ENCODE measurements at places on chromosomes 7 and 10.
A peak's percentile ranks its signal among the peaks of the same experiment; 100 is the strongest.

DNA sequence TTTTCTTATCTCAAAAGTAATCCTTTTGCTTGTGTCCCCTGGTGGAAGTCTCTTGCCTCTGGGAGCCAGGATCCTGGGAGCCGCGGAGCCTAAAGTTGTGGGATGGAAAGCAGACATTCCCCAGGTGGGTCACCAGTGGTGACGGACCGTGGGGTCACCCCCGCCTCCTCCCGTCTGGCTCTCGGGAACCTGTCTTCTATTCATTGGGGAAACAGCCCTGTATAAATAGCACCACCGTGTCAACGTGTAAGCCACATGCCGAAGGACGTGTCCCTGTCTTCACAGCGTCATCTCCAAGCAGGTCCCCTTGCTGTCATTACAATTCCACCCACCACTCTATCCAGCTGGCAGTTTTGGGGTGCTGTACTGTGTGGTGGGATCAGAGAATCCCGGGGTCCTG is 87.5 kb downstream of the ELFN1 start:
- no peak for DNase-seq

DNA sequence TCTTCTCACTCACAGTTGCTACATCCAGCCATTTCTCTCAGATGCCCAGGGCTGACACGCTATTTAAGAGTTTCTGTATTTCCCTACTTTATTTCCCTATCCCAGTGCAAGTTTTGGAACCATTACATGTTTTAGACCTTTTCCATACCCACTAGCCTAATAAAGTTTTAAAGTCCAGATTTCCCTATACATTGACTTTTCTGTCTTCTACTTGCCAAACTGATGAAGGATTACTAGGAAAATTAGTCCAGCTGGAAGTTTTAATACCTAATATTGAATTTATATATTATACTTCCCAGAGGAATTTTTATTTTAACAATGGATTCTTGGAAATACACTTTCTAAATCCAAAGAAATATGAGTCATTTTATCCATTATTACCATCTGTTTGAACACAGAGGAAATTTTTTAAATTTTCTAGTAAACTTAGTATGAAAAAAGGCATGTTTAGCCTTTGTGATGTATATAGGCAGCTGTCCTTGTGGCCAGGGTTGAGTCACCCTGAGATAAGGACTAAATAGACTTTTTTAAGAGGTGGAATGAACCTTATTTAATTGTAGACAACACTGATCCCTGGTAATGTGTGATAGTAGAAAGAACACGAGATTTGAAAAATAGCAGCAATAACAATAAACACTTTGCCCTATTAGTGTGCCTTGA is 205.0 kb downstream of the TFEC start:
- DNase-seq = no peak

DNA sequence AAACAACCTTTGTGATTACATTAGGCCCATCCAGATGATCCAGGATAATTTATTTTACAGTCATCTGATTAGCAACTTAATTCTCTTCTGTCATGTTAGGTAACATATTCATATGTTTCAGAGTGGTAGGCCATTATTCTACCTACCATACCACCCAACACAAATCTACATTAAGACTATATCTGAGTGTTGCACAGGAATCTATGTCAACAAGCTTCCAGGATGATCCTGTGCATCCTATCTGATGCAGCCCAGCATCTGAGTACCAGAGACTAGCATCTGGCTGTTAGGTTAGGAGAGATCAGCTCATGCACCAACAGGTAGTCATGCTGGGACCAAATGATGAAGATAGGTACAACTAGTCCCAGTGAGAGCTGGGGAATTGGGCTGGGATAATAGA is 1.3 kb upstream of the DDX56 start:
- no peak for DNase-seq

DNA sequence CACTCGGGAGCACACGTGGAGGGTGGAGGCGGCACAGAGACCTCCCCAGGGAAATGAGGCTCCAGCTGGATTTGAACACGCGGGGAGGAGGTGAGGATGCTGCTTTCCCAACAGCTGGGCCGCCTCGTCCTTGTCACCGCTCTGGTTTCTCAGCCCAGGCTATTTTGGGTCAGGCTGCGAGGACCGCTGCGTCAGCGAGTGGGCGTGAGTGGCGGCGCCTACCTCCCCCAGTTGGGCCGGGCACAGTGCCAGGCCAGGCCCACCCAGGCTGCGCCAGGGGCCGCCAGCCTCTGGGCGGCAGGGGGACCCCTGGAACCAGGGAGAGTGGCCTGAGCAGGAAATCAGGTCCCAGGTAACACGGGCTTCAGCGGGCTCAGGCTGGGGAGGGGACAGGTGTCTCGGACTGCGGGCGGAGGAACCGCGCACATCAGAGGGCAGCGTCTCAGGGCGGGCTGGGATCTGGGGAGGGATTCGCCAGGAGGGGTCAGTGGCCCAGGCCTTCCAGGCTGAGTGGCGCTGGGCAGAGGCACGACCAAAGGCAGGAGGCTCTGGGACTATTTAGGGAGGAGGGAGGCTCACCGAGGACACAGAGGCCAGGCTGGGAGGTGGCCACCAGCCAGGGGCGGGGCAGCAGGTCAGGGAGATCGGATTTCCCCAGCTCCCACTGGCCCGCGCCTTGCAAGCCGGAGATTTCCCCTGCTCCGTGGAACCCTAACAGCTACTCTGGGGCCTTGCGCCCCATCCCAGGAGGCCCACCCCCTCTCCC is 125.2 kb upstream of the RET start:
- no peak for DNase-seq

- no peak for DNase-seq
Measured at GRCh38 chr7:132292803-132293202, 283.5 kb downstream of the PLXNA4 start.

DNA sequence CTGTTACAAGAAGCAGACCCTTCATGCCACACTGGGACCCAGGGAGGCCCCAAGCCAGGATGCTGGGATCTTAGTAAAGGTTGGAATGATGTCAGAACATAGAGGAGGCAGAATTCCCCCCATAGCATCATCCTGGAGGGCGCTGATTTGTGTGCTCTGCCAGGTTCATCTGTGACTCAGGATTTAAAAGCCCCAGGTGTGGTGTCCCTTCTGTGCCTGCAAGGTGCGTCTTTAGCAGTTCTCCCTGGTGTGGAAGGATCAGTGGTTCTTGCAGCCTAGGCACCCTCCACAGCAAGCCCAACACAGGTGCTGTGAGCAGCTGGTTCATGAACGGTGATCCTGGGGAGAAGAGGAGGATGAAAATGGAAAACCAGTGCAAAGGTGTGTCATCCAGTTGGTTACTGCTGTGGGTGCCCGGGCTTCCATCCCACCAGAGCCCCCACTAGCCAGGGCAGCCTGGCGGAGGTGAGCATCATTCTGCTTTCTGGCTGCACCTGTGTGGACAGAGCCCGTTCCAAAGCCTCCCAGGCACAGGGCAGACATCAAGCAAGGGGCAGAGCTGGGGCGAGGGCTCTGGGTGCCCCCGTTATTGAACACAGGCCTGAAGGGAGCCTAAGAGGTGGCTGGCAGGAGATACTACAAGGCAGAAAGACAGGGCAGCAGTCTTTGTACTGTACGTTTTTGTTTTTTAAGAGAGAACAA is 49.5 kb downstream of the IKZF1 start:
- no peak for DNase-seq

DNA sequence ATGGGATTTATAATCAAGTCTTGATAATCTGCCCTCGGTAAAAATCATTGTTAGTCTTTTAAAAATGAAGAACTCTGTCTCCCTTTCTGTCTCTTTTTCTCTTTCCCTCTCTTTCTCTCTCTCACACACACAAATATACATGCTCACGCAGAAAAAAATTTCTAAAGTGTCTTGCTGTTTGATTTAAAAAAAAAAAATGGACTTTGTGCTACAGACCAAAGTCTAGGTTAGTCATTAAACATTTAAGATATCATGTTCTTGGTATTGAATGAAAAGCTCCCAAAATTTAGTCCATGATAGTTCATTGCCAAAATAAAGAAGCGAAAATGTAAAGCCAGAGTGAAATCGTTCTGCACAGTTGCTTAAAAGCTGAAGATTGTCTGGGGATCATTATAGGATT is 665.8 kb downstream of the SORCS1 start:
- no peak for DNase-seq

GRCh38 chr7:128739990-128740682 is 977 bp downstream of the CALU start:
- DNase-seq = no peak

- no peak for DNase-seq
Measured at GRCh38 chr7:92872701-92873100, 36.3 kb upstream of the CDK6 start.

GRCh38 chr10:109957092-109957797 is 33.9 kb upstream of the XPNPEP1 start:
- peak; percentile 37 for DNase-seq

DNA sequence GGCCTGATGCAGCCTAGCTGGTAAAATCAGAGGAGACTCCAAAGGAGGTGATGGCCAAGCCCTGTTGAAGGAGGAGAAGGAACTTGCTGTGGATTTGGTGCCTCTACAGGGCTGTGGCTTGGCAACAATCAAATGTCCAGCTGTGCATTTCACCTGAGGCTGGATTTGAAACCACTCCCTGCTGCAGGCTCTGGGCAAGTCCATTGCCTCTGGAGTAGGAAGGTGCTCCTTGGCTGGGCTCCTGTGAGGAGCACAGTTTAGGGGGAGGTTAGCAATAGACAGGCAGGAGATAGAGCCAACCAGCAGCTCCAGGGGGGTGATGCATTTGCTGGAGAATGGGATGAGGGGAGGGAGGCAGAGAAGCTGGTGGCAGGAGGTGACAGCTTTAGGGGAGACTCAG is 26.5 kb downstream of the CDH23 start:
- DNase-seq = no peak

DNA sequence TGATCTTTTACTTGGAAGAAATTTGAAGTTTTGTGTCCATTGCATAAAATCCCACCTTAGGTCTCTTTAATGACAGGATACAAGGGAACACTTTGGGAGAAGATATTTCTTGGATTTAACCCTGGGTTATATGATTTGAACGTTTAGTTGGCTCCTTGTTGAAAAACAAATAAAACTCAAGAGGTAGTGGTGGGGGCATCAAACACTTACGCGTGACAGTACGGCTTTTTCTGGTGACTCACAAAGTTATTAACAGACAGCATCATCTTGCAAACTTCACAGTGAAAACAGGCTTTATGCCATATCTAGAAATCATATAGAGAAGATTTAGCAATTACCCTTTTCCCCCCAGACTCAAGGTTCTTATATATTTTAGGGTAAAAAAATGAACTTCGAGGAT is 699 bp downstream of the NRAP start:
- DNase-seq = no peak

GRCh38 chr7:155962968-155963300 is 150.7 kb upstream of the SHH start:
- DNase-seq = no peak

DNA sequence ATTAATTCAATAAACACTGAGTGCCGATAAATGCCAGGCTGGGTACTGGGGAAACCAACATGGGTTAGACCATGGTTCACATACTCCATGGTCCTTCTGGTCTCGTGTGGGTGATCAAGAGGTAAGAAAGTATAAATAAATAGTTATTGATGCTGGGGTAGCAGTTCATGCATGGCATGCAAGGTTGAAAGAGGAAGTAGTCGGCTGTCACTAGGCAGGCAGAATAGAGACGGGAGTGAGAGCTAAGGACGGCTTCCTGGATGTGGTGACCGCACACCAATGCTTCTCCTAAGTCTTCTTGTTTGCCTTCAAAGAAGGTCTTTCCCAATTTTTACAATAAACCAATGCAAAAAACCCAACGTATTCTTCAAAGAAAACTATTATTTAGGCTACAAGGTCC is 208.6 kb downstream of the ADAM12 start:
- DNase-seq = no peak

DNA sequence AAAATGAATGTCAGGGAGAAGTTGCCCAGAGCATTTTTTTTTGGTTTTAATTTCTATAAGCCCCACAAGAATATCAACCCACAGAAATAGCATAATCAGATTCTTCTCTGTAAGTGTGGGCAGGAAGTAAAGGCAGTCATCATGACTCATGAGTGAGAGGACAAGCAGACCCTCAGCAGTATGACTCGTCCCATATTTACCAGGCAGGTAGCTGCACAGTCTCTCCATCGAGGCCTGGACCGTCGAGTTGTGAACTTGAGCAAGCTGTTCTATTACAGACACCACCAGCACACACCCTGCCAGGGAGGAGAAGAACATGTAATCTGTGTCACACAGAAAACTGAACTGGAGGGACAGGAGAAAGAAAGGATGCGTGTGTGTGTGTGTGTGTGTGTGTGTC is 37.8 kb downstream of the AOAH start:
- no peak for DNase-seq

DNA sequence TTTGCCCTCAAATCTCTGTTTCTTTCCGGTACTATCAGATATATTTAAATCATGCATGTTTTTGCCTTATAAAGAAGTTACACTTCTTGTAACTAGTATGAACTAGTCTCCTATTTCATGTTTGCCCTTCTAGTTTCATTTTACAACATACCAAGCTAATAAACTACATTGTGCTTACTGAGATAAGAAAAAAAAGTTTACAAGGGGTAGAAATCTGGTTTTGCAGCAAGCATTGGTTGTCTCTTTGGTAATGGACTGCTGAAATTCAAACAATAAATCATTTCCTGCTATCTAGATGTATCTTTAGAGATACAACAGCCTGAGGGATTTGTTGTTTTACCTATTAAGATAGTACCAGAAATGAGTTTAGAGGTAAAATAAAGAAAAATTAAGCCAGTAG is 18.8 kb downstream of the PTTG1IP2 start:
- DNase-seq = no peak

DNA sequence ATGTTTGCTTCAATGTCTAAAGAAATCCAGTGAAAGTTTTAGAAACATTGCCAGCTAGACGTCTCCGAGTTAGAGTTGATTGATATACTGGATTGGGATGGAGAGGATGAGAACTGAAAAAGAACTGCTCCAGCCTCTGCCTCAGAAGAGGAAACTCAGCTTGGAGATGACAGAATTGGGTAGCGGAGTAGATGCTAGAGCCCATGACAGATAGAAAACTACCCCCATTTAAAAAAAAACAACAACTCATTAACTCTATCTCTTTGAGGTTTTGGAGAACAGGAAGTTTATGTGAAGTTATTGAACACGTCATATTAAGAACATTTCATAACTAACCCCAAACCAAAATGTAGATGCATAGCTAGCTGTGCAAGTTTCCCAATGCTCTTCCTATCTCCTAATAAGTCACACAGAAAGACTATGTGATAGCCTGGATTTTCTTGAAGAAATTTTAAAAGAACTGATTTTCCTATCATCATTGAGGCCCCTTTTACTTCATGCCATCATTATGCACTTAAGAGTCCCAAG is 28.3 kb upstream of the AFAP1L2 start:
- DNase-seq = no peak

DNA sequence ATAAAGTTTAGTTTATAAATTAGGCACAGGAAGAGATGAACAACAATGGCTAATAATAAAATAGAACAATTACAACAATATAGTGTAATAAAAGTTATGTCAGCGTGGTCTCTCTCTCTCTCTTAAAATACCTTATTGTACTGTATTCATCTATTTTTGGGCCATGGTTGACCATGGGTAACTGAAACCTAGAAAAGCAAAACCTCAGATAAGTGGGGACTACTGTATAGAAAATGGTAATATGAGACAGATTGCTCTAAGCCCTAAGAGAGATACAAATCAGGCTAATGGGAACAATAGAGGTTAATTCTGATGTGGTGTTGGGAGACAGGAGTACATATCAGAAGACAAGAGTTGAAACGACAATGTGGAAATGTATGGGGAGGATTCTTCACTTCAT is 86.2 kb downstream of the ZNF365 start:
- DNase-seq = no peak
